ENCODE measurements at places on chromosomes 13 and 19.

DNA sequence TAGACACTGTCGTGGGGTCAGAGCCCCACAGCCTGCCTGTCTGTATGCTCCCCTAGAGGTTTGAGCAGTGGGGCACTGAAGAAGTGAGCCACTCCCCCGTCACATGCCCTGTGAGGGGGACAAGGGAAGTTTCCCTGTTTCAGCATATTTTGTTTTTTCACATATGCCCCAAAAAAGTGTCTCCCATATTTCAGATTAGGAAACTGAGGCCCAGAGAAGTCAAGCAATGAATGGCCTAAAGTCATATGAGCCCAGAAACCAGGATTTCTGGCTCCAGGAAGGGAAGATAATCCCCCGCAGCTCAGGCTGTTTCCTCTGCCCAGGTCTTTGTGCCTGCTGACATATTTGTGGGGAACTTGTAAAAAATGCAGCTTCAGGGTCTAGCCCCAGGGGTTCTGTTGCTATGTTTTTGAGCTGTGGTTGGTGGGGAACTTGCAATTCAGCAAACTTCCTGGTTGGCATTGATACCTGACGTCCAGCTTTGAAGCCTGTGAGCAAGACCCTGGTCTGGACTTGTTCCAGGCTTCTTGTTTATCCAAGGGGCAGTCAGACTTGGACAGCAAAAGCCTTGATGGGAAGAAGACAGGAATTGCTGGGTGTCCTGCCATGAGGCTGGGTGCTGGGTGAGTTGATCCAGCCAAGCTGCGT lies 9.5 kb downstream of the RASL11A start:
- DNase-seq: no peak

DNA sequence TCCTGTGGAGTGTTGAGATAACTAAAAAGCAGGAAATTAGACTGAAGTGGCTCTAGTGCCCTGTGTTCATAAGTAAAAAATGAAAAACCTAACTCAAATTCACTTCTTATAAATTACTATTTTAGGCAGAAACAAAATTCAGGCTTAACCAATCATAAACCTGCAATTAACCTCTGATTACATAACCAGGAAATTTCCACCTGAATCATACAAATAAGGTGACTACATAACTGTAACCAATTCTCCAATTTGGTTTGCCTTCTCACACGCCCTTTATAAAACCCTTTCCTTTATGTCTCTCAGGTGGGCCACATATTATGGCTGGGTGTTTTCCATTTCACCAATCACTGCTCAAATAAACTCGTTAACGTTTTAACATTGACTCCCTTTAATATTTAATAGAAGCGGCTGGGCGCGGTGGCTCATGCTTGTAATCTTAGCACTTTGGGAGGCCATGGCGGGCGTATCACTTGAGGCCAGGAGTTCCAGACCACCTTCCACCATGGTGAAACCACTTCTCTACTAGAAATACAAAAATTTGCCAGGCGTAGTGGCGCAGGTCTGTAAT lies 22.9 kb upstream of the ZNF724 start:
- no peak for DNase-seq

- DNase-seq: no peak
These were observed 46.2 kb upstream of the RFXAP start for GRCh38 chr13:36772853-36773252.

- no peak for DNase-seq
These were observed 14.3 kb upstream of the LRRC63 start for GRCh38 chr13:46197299-46198048.
